ENCODE measurements at places on chromosomes 2 and 18.

- no peak for DNase-seq
Measured at GRCh38 chr2:177888581-177888980, 184.0 kb downstream of the PDE11A start.

GRCh38 chr2:12035029-12035720, 288.7 kb downstream of the LPIN1 start:
- no peak for DNase-seq

DNA sequence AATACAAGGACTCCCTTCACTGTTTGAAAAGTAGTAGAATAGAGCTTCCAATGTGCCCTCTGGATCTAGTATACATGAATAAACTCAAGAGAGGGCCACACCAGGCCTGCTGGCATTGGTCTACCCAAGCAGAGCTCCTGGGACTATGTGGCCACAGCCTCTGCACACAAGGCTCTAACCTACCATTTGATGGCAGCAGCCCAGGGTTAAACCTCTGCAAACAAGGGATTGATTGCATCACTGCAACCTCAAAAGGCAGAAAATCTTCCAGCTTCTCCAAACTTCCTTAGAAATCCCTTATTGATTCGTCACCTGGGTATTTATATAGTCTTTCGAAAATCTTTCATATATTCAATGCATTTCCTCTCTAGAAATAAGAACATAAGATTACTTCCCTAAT, 147.6 kb upstream of the SETBP1 start:
- DNase-seq = no peak

DNA sequence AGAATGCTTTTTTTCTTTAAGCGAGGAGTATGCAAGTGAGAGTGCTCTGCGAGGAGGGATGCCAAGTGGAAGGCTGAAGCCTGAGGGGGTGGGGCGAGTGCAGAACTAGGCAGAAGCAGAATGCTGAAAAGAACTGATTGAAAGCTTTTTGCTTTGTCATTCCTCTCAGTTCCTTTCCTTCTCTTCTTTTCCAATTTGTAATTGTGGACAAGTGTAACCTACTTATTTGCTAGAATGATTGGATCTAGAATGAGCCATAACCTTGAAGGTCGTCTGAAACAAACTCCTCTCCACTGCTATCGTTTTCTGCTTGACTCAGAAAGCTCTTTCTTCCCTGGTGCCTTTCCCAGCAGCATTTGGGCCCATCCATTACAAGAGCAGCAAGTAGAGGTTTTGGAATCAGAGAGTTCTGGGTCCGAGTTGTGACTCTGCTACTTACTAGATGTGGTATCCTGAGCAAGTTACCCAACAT, 115.3 kb downstream of the METTL8 start:
- DNase-seq = no peak

- DNase-seq = no peak
Measured at GRCh38 chr18:13366131-13366530, 147.6 kb downstream of the LDLRAD4 start.

DNA sequence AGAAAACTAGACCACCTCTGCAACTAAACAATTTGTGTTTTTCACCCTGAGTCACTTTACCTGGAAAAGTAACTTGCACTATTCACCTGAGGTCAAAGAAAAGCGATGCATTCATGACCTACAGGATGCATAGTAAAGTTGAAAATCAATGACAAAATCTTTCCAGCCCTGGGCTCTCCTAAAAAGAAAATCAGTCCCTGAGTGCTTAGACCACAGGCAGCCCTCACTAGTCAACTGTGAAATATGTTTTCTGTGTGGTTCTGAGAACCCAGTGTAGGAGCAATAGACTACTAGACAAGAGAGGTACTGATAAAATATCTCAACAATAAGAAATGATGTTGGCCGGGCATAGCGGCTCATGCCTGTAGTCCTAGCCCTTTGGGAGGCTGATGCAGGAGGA, 133.1 kb downstream of the TXNL1 start:
- DNase-seq = no peak

GRCh38 chr2:101479328-101479727, 4.4 kb upstream of the RFX8 start:
- no peak for DNase-seq

DNA sequence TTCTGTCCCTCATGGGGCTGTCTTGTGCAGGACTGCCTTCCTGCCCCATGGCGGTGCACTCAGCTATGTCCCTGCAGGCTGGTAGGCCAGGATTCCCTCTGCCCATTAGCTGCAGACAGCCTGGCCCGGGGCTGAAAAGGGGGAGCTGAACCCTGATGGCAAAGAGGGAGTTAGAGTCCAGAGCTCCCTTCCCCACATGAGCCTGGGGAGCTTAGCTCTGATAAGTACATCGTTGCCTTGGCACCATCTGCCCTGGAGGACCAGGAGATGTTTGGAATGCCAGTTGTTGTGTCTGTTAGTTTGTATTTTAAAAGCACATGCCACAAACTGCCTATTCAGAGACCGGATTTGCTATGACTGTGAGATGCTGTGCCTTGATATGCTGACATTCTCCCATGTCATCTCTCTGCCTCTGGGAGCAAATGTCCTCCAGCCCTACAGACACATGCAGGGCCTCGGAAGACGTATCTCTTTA, 65.1 kb upstream of the AFF3 start:
- DNase-seq = no peak

DNA sequence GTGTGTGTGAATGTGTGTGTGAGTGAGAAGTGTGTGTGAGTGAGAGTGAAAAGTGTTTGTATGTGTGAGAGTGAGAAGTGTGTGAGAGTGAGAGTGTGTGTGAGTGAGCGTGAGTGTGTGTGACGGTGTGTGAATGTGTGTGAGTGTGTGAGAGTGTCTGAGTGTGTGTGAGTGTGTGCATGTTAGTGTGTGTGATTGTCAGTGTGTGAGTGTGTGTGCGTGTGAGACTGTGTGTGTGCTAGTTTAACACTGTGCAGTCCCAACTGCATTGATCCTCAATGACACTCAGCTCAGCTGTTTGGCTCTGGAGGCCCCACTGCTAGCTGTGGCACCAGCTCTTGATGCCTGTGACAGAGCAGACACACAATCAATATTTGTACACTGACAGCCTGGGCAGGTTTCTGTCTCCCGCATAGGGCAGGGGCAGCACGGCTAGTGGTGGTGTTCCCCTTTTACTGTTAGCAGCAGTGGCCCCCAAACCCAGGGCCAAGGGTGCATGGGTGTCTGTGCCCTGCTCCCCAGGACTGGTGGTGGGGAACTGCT, 135.0 kb downstream of the INHBB start:
- DNase-seq = no peak

- DNase-seq = no peak
Measured at GRCh38 chr2:1731963-1732768, 12.1 kb downstream of the PXDN start.

DNA sequence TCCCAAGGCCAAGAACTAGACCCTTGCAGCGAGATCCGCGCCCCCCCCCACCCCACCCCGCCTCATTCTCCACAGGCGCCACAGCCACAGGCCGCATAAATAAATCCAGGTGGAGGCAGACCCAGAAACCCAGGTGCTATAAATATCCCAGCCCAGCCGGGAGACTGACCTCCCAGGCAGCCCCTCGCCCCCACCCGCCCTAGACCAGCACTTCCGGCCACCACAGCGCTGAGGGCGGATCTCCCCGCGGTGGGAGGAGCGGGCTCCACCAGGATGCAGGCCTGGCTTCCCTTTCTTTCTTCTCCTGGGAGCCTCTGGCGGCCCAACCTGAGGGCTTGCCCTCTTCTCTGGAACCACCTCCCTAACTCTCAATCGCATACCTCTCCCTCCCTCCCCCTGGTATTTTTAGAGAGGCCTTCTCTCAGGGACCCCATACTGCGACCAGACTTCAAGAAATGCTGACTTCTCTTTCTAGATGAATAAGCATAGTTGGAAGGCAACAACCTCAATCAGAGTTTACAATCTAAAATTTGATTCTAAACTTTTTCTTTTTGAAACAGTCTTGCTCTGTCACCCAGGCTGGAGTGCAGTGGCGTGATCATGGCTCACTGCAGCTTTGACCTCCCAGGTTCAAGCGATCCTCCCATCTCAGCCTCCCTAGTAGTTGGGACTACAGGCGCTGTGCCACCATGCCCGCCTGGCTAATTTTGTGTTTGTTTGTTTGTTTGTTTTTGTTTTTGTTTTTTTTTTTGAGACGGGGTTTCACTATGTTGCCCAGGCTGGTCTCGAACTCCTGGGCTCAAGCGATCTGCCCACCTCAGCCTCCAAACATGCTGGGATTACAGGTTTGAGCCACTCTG, 55.0 kb downstream of the PKDCC start:
- no peak for DNase-seq

DNA sequence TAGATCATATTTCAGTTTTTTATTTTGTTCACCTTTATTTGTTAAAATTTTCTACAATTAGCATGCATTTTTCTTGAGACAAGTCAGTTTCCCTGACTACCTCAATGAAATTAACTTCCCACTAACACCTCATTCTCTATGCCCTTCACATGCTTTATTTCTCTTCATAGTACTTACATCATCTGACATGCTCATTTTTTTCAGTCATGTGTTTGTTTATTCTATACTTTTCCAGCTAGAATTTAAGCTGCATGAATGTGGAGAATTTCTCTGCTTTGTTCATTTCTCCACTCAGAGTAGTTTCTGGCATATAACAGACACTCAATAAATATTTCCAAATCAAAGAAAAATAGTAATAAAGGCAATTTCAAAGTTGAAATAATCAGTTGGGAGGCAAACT, 78.9 kb upstream of the SCN7A start:
- no peak for DNase-seq

DNA sequence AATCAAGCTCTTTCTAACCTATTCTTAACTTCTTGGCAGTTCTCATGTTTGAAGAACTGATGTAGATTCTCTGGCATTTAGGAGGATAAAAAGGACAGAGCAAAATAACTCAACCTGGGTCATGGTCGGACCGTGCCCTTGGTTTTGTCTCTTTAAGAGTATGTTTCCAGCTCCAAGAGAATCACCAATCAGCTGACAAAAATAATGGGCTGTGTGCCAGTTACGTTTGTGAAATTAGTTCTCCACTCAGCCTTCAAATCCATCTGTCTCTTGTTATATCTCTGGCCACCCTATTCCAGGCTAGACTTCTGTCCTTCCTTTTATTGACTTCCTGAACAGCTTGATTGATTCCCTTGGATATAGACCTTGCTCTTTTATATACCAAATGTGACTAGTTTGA, 225.7 kb downstream of the EPHA4 start:
- DNase-seq = no peak

DNA sequence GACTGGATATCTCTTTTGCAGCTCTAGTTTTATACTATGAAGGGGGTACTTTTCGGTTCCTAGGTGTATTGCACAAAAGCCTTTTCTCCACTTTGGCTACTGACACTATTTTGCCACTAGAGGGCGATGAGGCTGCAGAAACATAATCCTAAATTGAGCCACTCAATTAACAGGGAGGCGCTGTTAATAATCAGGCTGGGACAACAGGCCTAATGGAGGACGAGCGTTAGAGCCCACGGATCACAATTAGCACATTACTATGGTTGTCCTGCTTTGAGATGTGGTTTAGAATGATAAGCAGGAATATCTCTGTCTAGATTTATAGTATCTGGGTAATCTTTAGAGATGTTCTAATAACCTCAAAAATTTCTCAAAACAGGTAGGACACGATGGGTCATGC, 62.2 kb upstream of the PMAIP1 start:
- DNase-seq = peak; percentile 4

GRCh38 chr2:231464576-231465540, 574 bp upstream of the NCL start:
- DNase-seq = peak; percentile 98

- no peak for DNase-seq
Measured at GRCh38 chr2:9388199-9388681, 35.1 kb downstream of the ITGB1BP1 start.

- no peak for DNase-seq
Measured at GRCh38 chr2:75002007-75002406, 43.6 kb downstream of the POLE4 start.

GRCh38 chr2:171592036-171592555, 69.8 kb downstream of the CYBRD1 start:
- no peak for DNase-seq

DNA sequence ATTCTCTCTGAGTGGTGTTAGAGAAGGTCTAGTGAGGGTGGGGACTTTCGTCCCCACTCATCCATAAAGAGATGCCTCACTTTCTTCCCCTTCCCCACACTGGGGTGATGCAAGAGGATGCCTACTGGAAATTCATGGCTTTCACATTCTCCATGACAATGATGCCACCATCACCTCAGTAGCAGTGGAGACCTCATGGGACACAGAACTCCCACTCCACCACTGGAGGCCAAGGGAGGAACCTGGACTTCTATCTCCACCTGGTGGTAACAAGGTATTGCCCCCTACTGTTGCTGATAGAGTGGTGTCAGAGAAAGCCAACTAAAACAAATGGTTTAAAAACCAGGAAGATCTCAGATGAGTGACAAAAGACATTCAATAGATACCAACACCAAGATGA, 110.9 kb downstream of the INHBB start:
- no peak for DNase-seq

GRCh38 chr2:231800493-231801091, 14.3 kb downstream of the COPS7B start:
- DNase-seq = peak; percentile 10

DNA sequence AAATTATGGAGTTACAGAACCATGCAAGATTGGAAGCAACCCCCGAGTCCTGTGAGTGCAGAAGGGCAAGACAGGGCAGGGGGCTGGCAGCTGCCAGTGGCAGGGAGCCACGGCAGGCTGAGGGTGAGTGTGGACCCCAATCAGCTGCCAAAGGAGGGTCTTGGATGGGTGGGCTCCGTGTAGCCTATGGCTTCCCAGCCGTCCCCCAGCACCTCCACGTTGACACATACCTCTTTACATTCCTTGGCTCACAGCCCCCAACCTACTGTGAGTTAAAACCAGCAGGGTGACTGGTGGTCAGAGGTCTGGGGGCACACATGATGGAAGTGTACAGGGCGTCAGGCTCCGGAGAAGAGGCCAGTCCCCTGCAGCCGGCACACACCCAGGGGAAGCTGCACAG, 60.9 kb upstream of the SALL3 start:
- no peak for DNase-seq

- no peak for DNase-seq
Measured at GRCh38 chr2:195330513-195330956, 326.5 kb upstream of the SLC39A10 start.

- no peak for DNase-seq
Measured at GRCh38 chr2:29561181-29561580, 360.2 kb downstream of the ALK start.

GRCh38 chr2:74991977-74992376, 33.5 kb downstream of the POLE4 start:
- no peak for DNase-seq

Data from stimulated activated CD4-positive, alpha-beta T cell treated with anti-CD3 and anti-CD28 coated beads, TNF-alpha, amount 100 ng/mL, for 4 hours (primary cell).